ENCODE measurements at places on chromosomes 13 and 19.

GRCh38 chr19:49502866-49503581 is 6.8 kb downstream of the RPS11 start:
- DNase-seq = peak; percentile 54

DNA sequence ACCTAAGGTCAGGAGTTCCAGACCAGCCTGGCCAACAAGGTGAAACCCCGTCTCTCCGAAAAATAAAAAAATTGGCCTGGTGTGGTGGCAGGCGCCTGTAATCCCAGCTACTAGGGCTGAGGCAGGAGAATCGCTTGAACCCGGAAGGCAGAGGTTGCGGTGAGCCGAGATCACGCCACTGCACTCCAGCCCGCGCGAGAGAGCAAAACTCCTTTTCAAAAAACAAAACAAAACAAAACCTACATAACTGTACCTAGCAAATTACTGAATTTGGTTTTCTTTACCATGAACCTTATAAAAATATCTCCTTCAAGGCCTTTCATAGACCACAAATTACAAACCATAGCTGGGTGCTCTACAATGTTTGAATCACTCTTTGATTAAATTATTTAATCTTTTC is 760 bp downstream of the ZNF91 start:
- DNase-seq = peak; percentile 44

DNA sequence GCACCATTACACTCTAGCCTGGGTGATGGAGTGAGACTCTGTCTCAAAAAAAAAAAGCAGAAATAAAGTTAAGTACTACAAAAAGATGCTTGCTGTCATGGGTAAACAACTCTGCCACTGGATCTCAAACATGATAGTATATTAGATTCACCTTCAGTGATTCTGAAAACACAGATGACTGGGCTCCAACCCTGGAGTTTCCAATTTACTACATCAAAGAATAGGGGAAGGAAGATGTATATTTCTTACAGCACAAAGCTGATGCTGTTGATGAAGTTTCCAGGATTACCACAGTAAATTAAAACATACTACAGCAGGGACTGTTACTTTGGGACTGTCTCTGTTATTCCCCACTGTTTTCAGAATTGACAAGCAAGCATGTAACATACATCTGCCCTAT is 5.2 kb downstream of the ZNF561 start:
- DNase-seq = no peak

GRCh38 chr19:2343289-2343982 is 15.0 kb downstream of the SPPL2B start:
- DNase-seq = no peak

DNA sequence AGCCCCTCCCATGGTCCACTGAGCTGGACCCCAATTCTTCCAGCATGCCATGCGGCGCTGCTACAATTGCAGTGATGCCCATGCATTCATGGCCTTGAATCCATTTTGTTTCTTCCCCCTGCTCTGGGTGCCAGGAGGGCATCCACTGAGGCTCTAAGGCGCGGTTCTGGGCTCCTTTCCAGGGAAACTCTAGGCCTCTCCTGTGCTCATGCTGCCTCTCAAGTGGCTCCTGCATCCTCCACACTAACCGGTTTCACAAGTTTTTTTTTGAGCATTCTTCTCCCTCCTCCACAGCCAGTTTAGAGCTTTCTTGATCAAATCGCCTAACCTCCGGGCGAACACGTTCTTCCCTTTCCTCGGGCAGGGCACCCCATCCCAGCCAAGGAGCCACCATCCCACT is 69.1 kb upstream of the FLT1 start:
- no peak for DNase-seq
